ENCODE measurements at places on chromosomes 1 and 21. TPM values are rescaled to one million over a fixed set of nuclear protein-coding genes. Genes with fewer than 3 reads are reported as not detected.

Gene SHISAL2A
- total RNA-seq, result 27.9 TPM

DNA sequence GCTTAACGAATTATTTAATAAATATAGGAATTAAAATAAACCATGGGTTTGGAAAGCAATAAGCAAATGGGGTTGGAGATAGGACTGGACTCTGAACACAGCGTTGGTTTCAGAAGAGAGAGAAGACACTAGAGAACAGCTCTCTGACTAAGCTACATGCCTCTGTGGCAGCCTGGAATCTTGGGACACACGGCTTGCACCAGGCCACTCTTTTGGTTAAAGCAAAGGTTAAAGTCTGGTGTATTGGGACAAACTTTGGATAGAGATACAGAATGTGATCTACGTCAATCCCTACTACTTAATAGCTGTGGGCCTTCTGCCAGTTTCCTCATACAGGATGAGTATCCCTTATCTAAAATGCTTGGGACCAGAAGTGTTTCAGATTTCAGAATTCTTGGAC is 49.7 kb upstream of the HSD17B7 start:
- DNase-seq, result no peak

- no peak for DNase-seq
Measured at GRCh38 chr1:45685308-45686014, 872 bp downstream of the GPBP1L1 start.

- no peak for DNase-seq
Measured at GRCh38 chr1:15330028-15330427, 79.7 kb upstream of the EFHD2 start.

DNA sequence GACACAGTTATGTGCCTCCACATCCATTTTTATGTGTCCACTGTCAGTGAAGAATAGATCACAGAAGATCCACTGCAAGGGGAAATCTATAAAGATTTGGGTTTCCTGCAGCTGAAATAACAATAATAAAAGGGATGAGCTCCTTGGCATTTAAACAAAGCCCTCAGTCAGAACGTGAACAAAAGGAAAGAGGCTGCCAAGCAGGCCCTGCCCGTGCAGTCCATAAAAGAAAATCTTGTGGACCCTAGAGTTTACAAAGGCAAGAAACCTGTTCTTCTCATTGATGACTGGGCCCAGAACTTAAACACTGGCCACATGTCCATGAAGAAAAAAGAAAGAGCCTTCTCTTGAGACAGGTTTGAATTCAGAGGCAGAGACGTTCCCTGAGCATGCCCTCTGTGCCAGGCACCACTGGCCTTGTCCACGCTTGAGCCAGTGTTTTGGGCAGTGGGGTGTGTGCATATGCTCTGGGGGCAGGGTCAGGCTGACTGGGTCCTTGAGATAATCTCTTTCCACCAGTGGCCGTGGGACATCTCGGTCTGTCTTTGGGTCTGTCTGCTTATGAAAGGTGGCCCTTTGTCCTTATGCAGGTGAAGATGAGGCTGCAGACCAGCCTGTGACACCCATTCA is 142.7 kb downstream of the HIVEP3 start:
- no peak for DNase-seq
